ENCODE measurements at places on chromosomes 13 and 19.

DNA sequence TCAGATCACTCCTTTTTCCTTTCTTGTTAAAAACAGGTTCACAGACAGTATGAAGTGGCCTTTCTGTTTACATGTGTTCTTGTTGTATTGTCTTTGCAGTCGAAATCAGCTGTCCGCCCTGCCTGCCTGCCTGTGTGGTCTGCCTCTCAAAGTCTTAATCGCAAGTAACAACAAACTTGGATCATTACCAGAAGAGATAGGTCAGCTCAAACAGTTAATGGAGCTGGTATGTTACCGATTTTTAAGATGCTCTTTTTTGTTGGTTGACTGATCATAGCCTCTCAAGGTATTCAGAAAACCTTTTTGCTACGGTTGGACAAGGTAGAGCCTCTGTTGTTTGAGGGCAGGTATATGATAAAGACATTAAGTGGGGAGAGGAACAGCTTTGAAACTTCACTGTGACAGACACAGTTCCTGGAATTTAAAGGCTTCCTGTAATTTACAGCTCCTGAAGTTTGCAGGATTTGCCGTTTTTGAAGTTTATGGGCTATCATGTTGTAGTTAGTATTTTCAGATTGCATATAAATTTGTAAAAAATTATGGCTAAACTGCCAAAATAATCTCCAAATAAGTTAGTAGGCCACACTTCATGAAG lies 116.1 kb downstream of the LRCH1 start:
- DNase-seq = no peak

DNA sequence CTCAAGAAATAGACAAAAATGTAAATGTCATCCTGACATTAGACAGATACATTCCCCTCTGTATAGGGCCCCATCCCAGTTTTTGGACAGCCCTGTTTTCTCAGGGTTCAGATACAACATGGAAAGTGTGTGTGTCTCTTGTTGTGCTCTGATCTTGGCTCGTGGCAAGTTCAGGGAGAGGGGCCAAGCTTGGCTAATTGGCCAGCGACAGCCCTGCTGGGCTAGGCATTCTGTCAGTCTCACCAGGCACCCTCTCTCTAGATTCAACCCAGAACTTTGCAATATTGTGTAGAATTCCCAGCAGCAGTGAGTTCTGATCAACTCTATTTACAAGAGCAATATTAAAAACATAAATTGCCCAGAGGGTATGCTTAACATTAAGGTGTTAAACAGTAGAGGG lies 30.1 kb downstream of the MTUS2 start:
- no peak for DNase-seq

DNA sequence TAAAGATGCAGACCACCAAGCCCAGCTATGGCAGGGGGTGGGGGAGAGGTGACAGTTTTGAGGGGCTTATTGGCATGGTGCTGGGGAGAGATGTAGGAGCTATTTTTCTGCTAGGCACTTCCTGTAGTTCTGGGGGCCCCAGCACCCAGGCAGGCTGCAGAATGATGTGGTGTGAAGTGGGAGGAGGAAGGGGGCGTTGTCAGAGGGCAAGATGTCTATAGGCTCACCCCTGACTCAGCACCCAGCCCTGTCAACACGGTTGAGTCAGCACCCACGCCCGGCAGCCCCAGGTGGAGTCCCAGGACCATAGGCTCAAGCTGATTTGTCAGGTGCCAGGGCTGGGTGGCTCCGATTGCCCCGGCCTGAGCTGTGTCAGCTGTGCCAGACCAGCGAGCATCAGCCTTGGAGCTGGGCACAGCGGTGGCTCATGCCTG lies 5.8 kb downstream of the KLF2 start:
- no peak for DNase-seq

GRCh38 chr13:45899406-45899805 lies 47.9 kb upstream of the SIAH3 start:
- DNase-seq = no peak

GRCh38 chr13:30714629-30715371 lies 20.5 kb upstream of the ALOX5AP start:
- no peak for DNase-seq

- DNase-seq = no peak
Observed at GRCh38 chr19:21328406-21328805, 804 bp downstream of the ZNF708 start.

DNA sequence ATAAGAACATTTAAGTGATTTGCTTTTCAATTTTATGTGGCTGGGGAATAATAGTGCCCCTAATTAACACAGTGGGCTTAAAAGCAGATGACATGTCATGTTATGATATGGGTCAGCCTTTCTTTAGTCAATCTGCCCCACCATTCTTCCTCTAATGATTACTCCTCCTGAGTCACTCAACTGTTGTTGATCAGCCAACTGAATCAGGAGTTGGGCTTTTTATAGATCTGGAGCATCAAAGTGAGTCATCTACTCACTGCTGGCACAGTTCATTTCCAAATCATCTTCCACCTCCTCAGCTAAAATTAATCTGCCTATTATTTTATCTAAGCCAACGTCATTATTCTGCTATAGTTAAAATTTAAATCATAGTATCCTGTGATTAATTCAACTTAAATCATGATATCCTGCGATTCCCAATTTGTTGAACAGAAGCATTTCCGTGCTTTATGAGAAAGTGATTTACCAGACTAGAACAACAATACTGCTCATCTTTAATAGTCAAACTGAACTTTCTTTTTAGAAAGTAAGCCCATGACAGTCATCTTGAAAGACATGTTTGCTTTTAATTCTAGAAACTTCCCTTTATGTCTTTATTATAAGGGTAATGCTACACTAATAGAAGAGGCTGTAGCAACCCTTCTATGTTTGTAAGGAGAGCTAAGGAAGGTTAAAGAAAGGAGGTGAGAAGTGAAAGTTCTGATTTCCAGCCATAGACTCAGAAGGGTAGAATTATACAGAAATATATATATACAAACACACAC lies 551.4 kb downstream of the TBC1D4 start:
- no peak for DNase-seq

GRCh38 chr13:99977912-99978798 lies 3.4 kb upstream of the ZIC2 start:
- no peak for DNase-seq

- DNase-seq = no peak
Observed at GRCh38 chr19:29378543-29379080, 147.2 kb upstream of the VSTM2B start.

DNA sequence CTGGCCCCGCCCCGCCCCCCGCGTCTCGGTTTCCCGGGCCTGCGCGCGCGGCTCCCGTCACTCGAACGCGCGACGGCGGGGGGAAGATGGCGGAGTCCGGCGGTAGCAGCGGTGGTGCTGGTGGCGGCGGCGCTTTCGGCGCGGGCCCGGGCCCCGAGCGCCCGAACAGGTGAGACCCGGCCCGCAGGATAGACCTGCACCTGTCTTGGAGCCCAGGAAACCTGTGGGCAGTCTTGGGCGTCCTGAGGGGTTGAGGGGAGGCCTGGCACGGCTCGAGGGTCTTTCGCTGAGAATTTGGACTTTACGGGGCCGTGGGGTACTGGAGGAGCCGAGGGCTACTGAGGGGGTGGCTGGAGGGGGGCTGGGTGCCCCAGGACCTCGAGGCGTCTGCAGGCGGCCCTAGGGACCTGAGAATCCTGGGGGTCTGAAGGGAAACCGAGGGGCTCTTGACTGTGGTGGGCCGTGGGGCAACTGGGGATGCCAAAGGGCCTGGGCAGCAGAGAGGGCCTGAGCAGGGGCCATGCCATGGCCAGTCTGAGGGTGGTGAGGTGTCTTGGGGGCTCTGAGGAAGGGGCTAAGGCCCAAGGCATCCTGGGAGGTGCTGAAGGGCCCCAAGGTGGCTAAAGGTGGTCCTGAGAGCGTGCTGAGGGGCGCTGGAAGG lies at the start of gene KLHL26:
KLHL26 (plus strand) TSS at position 60 of the 661 bp plus-strand sequence; CDS start at position 87, 27 bp downstream.
- DNase-seq = no peak

- no peak for DNase-seq
Observed at GRCh38 chr19:50152578-50152977, 10.5 kb downstream of the IZUMO2 start.

GRCh38 chr19:16455489-16455888 lies 16.3 kb downstream of the EPS15L1 start:
- no peak for DNase-seq

DNA sequence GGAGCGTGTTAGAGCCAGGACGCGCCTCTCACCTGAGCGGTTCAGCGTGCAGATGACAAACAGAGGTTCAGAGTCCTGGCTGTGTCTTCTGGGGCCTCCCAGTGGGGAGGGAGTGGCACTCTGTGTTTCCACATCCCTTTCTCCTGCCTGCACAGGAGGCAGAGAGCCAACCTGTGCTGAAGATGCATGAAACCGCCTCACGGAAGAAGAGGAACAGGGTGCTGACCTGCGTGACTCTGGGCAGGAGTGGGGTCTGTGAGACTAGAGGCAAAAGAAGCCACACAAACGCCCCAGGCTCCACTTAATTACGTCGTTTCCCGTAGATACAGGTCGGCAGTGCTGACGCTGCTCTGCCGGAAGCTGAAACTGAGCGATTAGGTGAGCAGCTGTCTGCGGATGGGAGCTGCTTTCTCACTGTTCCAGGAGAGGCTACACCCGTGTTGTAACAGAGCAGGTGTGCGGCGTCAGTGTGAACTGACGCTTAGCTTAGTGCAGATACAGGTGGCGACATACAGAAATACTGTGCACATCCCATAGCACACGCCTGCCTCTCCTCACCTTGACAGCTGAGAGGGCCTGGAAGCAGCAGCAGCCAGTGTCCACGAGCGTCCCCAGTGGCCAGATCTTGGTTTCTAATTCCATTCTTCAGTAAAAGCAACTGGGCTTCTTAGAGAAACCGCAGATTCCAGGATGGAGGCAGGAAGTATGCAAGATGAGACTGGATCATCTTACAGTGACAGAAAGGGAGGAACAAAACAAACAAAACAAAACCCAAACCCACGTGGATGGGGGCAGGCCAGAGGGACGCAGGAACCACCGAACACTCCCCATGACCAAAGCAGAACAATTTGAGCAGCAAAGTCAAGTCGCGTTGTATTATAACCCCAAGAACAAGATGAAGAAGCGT lies 37.7 kb upstream of the MCF2L start:
- peak; percentile 95 for DNase-seq

DNA sequence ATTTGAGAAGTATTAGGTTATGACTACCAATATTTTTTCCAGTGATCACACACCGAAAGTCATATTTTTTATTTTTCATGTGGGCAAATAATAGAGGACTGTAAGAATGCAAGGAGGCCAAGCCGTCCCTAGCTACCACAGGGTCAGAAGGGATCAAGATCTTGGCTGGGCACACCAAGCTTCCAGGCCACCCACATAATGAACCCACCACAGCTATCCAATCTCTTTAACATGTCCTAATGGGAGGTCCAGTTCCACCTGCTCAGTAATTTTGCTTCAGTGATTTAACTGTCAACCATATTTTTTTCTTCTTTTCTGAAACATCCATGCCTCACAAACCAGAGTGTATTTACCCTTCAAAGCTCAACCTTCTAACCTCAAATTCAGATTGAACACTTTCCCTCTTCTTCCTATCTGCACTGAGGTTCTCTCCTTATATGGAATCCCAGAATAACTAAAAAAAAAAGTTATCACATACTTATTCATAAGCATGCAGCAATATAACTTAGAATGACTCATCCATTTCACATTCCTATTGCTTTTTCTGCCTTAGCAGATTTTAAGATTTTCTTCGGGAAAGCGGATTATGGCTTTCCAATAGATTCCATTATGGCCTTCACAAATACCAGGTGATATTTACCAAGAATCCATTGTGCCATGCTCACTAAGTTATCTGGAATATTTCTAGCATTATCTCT lies 12.2 kb downstream of the ARGLU1 start:
- no peak for DNase-seq

GRCh38 chr13:114027046-114027715 lies 53.3 kb upstream of the C13orf46 start:
- DNase-seq = no peak

Measured in NCI-H187 treated with DMSO at 0.1 percent for 48 hours (cell line).